ENCODE measurements at places on chromosomes 13 and 19.
A peak's percentile ranks its signal among the peaks of the same experiment; 100 is the strongest.

- DNase-seq = no peak
These were observed 59.1 kb upstream of the PDX1 start for GRCh38 chr13:27860743-27861142.

DNA sequence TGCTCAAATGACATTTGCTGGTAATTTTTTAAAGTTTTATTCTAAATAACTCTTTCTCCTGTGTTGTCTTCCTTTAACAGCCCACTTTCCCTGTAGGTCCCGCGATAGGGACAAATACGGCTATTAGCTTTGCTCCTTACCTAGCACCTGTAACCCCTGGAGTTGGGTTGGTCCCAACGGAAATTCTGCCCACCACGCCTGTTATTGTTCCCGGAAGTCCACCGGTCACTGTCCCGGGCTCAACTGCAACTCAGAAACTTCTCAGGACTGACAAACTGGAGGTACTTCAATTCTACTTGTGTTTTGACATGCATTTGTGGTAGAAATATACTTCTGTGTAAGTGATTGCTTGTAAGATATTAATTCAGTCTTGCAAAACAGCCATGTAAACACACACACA is 91.0 kb upstream of the RAP2A start:
- no peak for DNase-seq

DNA sequence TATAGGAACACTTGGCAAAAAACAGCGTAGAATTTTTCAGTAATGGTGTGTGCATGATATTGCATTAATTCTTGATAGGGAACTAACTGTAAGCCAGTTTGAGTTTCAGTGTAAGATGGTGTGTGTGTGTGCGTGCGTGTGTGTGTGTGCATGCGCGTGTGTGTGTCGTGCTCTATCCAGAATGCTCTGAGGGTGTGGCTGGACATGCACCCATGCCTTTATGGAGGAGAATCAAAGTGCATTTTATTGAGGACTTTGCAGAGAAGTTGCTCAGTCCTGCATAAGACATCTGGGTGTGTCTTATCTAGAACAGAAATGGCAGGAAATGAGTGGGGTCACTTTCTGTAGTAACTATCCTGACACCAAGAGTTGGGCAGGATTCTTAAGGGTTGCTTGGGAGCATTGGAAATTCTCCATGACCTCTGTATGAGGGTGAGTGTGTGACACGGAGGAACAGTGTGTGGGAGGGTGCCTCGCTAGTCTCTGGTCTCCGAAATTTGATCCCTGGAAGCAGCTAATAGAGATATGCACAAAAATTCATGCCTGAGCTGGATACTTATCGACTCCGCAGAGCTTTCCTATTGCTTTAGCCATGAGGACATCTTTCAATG is 252.2 kb downstream of the TSHZ3 start:
- DNase-seq = no peak

DNA sequence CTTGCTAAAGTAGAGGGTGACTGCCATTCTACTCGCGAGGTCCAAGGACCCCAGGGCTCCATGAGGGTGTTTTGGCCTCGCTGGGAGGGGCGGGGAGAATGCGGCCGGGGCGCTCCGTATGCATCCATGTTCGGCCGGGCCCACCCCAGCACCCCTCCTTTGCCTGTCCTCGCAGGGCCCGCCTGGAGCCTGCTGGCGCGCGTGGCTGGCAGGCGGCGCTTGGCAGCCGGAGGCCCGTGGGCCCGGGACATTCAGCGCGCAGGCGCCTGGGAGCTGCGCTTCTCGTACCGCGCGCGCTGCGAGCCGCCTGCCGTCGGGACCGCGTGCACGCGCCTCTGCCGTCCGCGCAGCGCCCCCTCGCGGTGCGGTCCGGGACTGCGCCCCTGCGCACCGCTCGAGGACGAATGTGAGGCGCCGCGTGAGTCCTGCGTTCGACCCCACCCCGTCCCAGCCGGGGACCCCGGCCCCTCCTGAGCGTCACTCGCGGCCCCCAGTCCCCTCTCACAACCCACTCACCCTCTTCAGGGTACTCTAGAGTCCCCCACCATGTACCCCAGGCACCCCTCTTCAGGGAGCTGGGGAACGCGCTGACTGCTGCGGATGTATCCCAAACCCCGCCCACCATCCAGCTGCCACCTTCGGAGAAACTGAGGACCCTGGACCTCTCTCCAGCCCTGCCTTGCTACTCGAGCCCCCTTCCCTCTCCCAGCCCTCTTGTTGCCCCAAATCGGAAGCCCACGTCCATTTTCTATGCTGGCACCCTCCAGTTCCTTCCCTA is 4.1 kb downstream of the DLL3 start:
- no peak for DNase-seq

- DNase-seq = no peak
These were observed 51.2 kb upstream of the EEF1AKMT1 start for GRCh38 chr13:20824762-20825476.

DNA sequence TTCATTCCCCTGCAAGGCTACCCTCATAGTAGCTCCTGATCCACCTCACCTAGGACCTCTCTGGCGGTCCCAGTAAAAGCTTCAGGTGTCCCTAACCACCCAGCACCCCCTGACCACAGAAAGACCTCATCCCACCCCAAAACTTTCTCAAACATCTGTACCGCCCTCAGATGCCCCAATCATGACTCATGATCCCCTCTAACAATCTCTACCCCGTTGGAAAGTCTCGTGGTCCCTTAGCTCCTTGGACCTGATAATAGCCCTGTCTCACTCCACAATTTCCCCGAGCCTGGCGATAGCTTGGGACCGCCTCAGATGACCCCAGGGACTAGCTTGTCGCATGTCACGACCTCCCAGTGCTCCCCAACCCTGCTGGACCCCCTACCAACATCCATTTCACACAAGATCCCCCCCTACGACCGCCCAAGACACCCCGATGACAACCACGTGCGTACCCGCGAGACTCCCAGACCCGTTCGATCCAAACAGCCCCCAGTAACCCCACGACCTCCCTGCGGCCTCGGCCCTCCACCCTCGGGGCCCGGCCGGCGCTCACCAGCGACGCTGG is 450 bp downstream of the NDUFA11 start:
- DNase-seq = peak; percentile 53

DNA sequence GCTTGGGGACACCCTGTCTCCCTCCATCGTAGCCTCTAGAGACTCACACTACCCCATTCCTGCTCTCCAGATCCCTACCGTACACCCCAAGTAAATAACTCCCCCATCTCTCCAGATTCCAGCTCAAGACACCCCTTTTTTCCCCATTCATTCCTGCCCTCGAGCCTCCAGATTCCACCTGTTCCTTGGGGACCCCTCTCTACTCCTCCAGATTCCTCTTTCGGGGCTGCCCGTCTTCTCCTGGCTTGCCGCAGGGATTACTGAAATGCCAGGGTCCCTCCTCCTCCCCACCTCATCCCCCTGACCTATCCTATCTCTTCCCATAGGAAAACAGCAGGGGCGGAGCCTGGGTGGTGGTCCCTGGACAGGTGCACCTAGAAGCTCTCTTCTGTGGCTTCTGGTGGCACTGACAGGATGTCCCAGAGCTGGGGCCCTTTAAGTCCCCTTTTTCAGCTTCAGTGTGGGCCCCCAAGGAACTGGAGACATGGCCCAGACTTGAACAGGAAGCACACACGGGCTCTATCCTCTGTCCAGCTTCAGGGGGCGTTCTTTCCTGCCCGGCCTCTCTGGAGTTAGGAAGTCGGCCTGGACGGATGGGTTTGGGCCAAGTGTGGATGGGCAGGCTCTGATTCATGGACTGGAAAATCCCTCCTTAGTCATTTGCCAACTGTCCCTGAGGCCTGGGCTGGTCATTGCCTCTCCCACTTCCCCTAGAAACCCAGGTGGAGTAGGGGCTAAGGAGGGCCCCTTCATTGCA is 1.2 kb downstream of the ZSWIM4 start:
- peak; percentile 19 for DNase-seq

DNA sequence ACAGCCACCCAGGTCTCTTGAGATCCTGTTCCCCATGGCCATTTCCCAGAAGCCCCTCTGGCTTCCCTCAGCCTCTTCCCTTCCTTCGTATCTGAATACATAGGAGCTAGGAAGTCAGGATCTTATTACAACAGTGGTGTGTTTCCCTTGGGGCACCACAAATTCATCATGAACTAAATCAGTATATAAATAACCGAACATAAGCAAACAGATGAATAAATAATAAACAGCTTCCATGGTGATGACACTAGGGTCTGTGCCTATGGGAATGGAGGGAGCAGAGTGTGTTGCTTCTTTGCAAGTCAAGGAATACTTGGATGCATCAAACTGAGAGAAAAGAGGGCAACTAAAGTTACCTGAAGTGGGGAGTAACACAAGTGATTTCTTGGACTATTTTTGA is 527.6 kb downstream of the LMO7 start:
- DNase-seq = no peak

GRCh38 chr13:23806874-23807526 is 82.2 kb downstream of the MIPEP start:
- peak; percentile 0 for DNase-seq

GRCh38 chr19:10551698-10552301 is 8.1 kb downstream of the ATG4D start:
- DNase-seq = peak; percentile 73

DNA sequence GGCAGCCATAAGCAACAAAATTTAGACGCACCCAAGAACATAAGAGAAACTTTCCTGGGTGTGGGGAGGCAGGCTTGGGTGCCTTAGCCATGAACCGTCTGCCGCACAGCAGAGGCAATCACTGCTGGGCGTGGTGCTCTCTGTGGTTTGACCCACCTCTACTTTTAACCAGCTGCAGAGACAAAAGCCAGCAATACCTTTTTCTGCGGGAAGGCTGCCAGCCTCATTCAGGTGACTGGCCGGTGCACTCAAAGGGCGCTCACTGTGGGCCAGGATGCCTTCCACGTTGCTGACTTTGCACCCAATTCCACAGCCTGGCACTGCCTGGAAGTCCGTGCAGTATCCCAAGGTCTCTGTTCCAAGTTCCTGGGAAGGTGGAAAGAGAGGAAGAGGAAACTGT is 69.1 kb downstream of the ATP7B start:
- DNase-seq = peak; percentile 71

DNA sequence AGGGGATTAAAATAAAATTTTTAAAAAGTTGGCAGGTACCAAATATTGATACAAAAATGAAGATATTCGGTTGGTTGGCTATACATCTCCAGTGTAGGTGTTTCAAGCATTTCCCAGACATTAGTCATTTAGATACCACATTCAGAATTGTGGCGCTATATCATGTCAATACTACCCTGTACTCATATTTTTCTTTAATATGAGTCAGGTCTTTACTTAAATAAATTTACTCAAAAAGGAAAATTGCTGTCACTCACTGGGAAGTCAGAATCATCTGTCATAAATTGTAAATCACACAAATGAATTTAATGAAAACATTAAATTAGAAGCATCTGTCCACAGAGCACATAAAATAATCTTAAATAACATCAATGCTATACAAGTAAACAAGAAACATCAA is 134.2 kb downstream of the TSHZ3 start:
- DNase-seq = no peak

DNA sequence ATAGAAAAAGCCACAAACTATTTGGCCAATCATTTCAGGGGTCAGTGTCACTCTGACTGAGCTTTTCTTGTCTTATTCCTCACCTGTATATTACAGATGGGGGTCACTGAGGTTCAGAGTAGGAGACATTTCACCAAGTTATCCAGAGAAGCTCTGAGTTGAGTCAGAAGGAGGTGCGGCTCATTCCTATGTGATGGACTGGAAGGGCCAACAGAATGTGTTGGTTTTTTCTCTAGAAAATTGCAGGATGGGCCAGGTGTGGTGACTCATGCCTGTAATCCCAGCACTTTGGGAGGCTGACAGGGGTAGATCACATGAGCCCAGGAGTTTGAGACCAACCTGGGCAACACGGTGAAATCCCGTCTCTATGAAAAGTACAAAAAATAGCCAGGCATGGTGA is 24.5 kb upstream of the ZNF83 start:
- DNase-seq = peak; percentile 11

GRCh38 chr19:23905771-23906170 is 8.9 kb upstream of the ZNF726 start:
- no peak for DNase-seq

GRCh38 chr13:47215736-47216135 is 318.9 kb upstream of the HTR2A start:
- no peak for DNase-seq

- no peak for DNase-seq
These were observed 12.7 kb upstream of the WBP4 start for GRCh38 chr13:41048640-41049039.

DNA sequence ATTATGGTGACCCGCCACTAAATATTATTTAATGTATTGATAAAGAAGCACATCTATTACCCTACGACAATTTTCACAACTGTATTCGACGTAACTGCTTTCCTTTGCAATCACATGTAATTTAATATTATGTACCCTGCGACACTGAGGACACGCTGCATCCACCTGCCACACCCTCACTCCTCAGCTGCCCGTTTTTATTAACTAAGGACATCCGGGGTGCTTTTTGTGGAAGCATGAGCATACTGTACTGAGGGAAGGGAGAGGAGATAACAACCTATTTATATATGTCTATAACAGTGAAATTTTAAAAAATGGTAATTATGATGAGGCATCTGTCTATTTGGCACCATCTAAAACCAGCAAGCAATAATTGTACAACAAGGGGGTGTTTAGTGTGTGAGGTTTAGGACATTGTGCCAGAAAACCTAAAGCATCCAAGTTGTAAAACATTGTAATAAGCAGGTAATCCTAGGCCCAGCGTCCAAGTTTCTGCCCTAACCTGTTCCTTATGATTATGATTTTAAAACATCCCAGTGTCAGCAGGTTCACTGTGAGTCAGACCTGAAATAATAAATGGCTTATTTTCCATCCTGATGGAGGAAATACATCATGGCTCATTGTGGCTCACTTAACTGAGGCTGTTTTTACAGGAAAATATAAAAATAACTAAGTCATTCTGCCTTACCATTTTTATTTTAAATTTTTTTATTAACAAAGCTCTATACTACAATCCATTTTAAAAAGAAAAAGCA is 56.3 kb downstream of the FOXO1 start:
- no peak for DNase-seq

DNA sequence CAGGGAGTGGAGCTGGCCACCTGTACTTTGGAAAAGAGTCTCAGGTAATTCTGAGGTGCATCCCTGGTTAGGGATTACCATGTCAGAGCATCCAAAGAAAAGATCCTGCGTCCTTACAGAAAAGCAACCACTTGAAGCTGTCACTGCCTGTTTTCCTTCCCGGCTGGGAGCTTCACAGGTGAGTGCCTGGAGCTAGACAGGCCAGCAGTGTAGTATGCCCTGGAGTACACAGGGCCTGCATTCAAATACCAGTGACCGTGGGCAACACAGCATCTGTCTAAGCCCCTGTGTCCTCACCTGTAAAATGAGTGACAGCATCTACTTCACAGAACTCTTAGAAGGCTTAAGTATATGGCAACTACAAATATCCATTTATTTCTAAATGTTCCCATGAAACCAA is 29.0 kb downstream of the DZIP1 start:
- DNase-seq = no peak

- no peak for DNase-seq
These were observed 8.8 kb upstream of the SPART start for GRCh38 chr13:36354842-36355623.

- DNase-seq = no peak
These were observed 55.6 kb downstream of the ING1 start for GRCh38 chr13:110769097-110769496.

DNA sequence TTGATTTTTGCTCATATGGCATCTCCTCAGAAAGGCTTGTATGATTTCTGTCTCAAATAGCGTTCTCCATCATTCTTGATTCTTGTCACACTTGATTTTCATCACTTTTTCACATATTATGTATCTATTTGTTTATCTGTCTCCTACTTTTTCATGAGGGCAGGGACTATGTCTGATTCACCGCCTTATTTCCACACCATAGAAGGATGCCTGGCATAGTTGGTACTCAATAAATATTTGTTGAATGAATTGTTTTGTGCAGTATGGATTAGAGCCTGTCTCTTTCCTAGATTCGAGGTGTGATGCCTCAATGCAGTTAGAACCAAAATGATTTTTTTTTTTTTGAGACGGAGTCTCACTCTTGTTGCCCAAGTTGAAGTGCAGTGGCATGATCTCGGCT is 12.1 kb downstream of the SAE1 start:
- DNase-seq = no peak

Data from NCI-H69 (cell line).